ENCODE measurements at places on chromosomes 1 and 21.

DNA sequence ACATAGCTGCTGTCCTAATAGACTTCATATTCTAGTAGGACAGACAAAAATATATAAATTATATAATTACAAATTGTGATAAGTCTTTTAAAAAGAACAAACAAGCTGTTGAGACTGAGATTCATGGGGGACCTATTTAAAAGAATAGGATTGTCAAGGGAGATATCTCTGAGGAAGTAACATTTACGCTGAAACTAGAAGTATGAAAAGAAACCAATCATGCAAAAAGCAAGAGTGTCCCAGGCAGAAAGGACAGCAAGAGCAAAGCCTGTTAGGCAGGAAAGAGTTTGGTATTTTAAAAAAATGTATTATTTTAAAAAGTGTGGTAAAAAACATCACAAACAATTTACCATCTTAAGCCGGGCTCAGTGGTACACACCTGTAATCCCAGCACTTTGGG is 9.1 kb upstream of the METTL13 start:
- DNase-seq = no peak

GRCh38 chr1:25559031-25559430 is 15.6 kb downstream of the LDLRAP1 start:
- no peak for DNase-seq

DNA sequence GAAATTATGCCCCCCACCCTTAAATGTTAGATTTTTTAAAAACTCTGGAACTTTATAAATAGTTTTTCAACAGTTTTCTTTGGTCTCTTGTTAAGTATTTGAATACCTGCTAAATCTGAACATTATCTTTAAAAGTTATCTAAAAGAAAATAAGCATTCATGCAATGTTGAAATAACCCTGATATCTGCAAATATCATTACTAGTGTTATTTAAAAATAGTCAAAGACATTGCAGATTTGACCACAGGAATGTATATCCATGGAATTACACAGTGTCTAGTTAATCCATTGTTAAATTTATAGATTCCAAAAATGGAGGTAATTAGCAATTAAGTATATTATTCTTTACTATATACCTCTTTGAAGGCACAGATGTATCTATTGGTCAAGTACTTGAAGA is 42.0 kb downstream of the PRRX1 start:
- no peak for DNase-seq

GRCh38 chr1:223540485-223541106 is 124.9 kb downstream of the CAPN8 start:
- no peak for DNase-seq

GRCh38 chr1:27454610-27455009 is 35.4 kb downstream of the WASF2 start:
- DNase-seq = no peak

- DNase-seq = no peak
Measured at GRCh38 chr1:201329801-201330200, 46.5 kb downstream of the PKP1 start.

DNA sequence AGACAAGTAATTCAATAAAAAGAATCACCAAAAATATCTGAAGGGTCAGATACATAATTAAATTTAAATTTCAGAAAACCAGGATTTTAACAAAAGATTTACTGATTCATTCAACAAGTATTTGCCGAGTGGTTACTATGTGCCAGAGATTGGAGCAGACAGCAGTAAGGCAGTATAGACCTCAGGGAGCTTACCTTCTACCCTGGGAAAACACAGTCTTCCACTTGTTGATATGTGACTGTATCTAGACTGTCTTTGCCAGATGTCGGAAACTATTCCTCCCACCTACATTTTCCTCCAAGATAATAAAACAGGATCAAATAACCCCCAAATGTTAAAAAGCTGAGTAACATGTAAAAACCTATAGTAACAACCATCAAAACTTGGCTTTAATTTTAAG is 6.2 kb downstream of the HNRNPR start:
- DNase-seq = no peak
